ENCODE measurements at places on chromosomes 3 and 15.

DNA sequence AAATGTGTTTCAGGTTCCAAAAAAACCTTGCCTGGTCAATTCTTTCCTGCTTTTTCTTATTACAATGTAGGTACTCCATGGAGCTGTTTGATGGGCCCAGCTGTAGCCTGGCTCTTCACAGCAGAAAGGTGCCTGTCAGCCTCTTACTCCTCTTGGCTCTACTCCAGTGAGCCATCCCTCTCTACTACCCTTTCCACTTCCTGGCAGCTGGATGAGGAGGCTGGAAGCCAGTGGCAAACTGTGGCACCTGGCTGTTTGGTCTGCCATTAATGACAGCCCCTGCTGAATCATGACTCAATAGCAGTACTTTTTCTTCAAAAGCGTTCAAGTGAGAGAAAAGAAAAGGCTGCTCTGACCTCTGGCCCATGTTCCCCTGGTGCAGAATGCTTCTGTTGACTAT is 618.1 kb downstream of the PYDC2 start:
- DNase-seq: no peak

GRCh38 chr3:158465074-158465473 is 105.9 kb upstream of the MLF1 start:
- no peak for DNase-seq

- DNase-seq: no peak
These were observed 24.4 kb upstream of the PARL start for GRCh38 chr3:183909030-183909600.

GRCh38 chr15:48177766-48178647 is at the start of gene MYEF2:
Gene MYEF2 (minus strand): TSS chr15:48178295. CDS start chr15:48178237, 58 bp downstream.
- peak; percentile 57 for DNase-seq

- no peak for DNase-seq
These were observed 763 bp upstream of the ZIC4 start for GRCh38 chr3:147407114-147407497.

DNA sequence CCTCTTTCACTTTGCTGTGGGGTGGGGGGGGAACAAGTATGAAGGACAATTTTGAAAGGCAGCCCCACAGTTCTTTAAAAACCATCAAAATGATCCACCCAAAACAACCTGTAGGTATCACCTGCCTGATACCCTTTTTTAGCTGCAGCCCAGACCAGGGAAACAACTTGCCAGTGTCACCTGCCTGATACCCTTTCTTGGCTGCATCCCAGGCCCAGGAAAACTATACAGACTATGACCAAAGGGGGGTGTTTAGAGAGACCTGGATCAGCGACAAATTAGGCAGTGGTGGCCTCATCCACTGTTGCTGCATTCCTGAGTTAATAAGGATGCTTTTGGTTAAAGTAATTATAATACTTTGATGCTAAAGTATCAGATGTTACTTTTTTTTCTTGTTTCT is 122.0 kb downstream of the VPS13C start:
- no peak for DNase-seq

- DNase-seq: peak; percentile 46
These were observed 8.6 kb downstream of the TLE3 start for GRCh38 chr15:70088887-70089691.

DNA sequence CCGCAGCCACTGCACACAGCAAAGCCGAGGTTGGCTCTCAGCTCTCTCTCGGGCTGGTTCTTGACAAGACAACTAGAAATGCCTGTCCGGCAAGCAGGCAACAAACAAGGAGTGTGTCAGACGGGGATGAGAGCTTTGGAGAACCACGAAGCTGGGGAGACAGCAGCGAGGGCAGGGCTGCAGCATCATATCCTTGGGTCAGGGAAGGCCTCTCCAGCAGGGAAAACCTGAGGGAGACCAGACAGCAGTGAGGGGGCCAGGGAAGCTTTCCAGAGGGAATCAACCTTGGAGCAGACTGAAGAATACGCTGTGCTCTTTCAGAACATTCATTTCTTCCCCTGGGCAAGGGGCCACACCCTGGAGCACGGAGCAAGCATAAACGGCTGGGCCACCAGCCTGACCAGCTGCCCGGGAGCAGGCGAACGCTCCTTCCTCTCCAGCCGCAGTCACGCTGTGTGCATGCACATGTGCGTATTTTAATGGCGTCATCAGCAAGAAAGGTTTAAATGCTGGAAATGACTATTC is 58.7 kb downstream of the CHSY1 start:
- DNase-seq: peak; percentile 55

DNA sequence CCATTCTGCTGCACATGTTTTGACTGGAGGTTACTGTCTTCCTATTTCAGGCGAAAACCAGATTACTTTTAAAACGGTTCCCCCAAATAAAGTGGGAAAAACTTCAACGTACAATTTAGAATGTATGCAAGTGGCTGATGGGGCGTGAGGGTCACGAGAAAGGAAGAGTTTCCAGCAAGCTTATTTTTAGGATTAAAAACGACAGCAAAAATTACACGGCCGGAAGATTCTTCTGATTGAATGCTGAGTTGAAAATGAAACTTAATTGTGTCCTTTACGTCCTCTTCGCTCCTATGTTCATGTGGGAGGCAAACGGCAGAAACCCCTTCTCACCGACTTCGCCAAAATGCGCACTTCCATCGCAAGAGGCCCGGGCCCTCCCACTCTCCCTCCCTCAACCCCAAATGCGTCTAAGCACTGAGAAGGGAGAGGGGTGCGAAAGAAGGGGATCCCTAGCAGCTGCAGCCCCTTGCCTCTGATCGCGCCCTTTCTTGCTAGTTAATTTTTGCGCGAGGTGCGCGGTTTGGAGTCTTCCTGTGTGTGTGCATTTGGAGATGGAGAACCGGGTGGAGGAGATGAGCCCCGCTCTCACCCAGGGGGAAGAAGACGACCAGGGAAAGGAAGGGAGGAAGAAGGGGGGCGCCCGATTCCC is 656 bp downstream of the CD47 start:
- DNase-seq: peak; percentile 45

Data from amniotic epithelial cell (primary cell).